ENCODE measurements at places on chromosomes 3 and 15.
A peak's percentile ranks its signal among the peaks of the same experiment; 100 is the strongest.

GRCh38 chr15:88636654-88637053, 2.2 kb upstream of the ISG20 start:
- no peak for DNase-seq

GRCh38 chr15:41564286-41564959, 5.4 kb downstream of the TYRO3 start:
- DNase-seq = no peak

GRCh38 chr3:33317963-33318709, 40.9 kb downstream of the FBXL2 start:
- no peak for DNase-seq

GRCh38 chr15:92121047-92121446, 267.5 kb downstream of the SLCO3A1 start:
- no peak for DNase-seq

DNA sequence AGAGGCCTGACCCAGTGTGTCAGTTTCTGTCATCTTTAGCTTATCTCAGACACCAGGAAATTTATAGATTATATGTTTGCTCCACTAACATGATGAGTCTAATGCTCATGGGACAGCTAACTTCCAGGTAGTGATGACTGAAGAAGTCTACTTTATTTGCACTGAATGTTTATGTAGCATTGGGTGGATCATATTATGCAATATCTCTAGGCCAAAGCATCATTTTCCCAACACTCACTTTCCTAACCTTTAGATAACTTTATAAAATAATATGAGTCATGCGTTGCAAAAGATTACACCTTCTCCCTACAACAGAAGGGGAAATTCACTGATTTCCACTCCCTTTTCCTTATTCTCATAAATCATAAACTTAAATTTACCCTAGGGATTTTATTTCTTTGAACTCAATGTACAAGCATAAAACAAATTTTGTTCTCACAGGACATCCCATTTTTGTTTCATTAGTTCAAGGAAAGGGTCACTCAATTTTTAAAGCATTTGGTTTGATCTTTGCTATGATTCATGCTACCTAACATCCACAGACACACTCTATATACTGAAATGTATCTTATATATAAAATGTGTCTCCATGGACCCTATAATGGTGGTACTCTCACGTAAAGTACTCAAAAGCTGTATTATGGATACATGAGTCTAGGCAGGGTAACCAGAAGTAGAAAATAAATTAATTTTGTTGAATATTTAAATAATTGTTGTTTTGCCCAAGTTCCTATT, 225.2 kb downstream of the WDR72 start:
- DNase-seq = no peak

GRCh38 chr3:141929341-141929995, 53.0 kb downstream of the ATP1B3 start:
- no peak for DNase-seq

GRCh38 chr15:73965758-73966113, 26.4 kb downstream of the STOML1 start:
- DNase-seq = no peak

GRCh38 chr15:58438956-58439355, 7.2 kb downstream of the LIPC start:
- DNase-seq = peak; percentile 9

GRCh38 chr3:59424268-59425010, 374.6 kb upstream of the CFAP20DC start:
- peak; percentile 33 for DNase-seq

- peak; percentile 51 for DNase-seq
Measured at GRCh38 chr3:10344147-10344943, 23.4 kb upstream of the SEC13 start.

DNA sequence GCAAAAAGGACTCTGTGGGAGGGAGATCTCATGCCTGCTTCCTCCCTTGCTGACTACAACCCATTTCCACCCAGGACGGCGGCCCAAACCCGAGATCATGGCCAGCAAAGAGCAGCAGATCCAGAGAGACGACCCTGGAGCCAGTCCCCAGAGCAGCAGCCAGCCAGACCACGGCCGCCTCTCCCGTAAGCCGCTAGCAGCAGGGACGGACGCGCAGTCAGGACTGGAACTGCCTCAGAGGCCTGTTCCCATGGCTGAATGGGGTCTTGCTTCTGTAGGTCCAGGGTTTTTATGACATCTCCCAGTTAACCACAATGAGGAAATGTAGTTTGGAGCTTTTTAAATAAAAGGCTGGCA, 67.2 kb downstream of the BOC start:
- DNase-seq = no peak

DNA sequence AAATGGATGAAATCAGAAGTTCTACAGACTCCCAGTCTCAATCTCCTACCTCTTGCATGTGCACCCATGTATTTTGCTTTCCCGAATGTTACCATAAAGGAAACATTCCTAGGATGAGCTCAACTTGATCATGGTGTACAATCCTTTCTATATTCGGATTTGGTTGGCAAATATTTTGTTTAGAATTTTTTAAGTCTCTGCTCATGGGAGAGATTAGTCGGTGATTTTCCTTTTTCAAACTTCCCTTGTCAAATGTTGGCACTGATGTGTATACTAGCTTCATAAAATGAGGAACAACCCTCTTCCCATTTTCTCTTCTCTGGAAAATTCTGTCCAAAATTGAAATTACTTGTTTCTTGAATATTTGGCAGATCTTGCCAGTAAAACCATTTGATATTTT, 317.6 kb upstream of the RASGRP1 start:
- no peak for DNase-seq

DNA sequence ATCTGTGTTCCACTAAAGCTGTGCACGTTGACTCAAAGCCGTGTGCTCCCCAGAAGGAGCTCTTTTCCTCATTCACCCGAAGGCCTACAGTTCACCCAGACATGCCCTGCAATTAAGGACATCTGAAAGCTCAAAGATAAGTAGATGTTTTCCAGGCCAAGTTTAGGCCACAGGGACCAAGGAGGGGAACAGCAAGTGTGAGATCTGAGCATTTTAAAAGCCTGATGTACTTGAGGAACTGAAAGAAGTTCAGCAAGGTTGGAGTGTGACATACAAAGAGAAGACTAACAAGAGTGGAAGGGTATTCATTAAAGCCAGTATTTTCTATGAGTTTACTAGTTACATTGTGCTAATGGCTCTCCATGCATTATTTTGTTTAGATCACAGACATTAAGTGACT, 68.0 kb downstream of the CASR start:
- DNase-seq = no peak

DNA sequence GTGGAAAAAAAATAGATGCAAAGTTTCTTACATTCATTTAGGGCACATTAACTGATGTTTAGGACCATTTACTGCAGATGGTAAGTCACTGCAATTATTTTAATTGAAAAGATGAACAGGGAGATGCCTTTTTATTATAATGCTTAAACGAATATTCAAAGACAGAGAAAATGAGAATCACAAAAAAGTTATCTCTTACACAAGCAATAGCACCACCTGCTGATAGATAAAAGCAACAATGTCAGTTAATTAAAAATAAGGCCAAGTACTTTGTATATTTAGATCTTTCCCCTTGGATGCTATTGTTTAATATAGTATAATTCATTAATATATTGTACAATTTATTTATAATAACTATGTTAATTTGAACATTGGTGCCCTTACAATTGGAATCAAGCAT, 55.9 kb downstream of the IFT80 start:
- DNase-seq = no peak

GRCh38 chr3:105516972-105517371, 150.3 kb downstream of the ALCAM start:
- no peak for DNase-seq

GRCh38 chr15:63353887-63354286, 27.8 kb downstream of the CA12 start:
- no peak for DNase-seq

GRCh38 chr3:152893647-152894046, 58.7 kb downstream of the P2RY1 start:
- DNase-seq = no peak

GRCh38 chr3:169663951-169664820, 674 bp upstream of the MECOM start:
- DNase-seq = no peak

- no peak for DNase-seq
Measured at GRCh38 chr15:90030376-90030775, 29.3 kb downstream of the ZNF710 start.

GRCh38 chr15:90471126-90471525, 58.6 kb upstream of the CRTC3 start:
- DNase-seq = no peak

GRCh38 chr3:162626172-162626571, 1129.6 kb downstream of the OTOL1 start:
- DNase-seq = no peak

DNA sequence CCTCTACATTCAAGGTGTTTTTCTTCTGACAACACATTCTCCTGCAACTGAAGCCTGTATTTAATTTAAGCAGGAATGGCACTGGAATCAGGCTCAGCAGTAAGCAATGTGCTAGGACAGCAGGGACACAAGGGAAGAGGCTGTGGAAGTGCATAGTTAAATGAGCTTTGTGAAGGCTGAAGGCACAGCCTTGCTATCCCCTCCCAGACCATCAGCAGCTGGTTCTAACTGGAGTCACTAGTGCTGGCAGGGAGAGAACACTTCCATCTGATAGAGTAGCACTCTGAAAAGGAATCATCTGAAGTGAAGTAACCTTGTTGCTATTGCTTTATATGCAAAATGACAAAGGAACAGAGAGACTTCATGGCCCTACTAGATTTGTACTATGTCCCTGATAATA, 14.7 kb downstream of the UQCC5 start:
- no peak for DNase-seq

GRCh38 chr3:136750209-136750896, 1.8 kb downstream of the STAG1 start:
- no peak for DNase-seq

- DNase-seq = no peak
Measured at GRCh38 chr15:42140383-42141070, 15.9 kb downstream of the PLA2G4F start.

- DNase-seq = no peak
Measured at GRCh38 chr15:62188744-62189143, 23.7 kb upstream of the C2CD4B start.

DNA sequence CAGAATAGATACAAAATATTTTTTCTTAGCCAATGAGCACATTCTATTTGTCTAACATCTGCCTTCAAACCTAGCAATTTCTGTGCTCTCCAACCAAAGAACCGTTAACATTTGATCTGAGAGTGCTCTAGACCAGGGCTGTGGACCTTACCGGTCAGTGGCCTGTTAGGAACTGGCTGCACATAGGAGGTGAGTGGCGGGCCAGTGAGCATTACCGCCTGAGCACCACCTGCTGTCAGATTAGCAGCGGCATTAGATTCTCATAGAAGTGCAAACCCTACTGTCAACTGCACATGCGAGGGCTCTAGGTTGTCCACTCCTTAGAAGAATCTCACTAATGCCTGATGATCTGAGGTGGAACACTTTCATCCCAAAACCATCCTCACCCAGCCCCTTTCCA, 131.7 kb downstream of the CADM2 start:
- DNase-seq = no peak

GRCh38 chr3:94248042-94248441, 185.2 kb downstream of the NSUN3 start:
- no peak for DNase-seq

GRCh38 chr3:153138276-153139210, 23.5 kb upstream of the RAP2B start:
- no peak for DNase-seq

- DNase-seq = no peak
Measured at GRCh38 chr3:8800016-8800415, 30.6 kb upstream of the OXTR start.

DNA sequence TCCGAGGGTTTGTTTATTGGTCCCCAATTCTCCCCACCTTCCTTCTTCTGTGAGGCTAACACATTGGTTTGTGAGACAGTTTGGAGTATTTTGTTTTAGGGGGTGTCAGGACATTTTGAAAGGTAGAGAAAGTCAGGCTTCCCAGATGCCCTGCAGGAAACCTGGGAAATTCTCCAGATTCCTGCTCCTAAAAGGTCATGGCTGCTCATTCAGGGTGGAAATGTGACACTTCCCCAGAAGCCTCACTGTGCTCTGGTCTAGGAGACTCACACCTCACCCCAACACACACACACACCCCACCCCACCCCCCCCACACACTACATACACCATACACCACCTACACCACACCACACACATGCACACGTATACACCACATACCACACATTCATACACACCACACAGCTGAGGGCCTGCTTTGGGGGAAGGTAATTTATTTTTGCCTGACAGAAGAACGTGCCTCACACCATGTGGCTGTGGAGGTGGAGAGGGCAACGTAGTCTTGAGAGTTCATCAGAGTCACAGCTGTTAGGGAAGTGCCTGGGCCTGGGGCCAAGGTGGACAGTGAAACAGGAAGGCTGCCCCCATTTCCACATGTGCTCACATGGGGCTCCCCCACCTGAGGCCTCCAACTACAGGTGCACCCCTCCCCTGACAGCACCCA, 40.4 kb upstream of the LIMD1 start:
- no peak for DNase-seq

- no peak for DNase-seq
Measured at GRCh38 chr15:93121973-93122910, 33.2 kb upstream of the RGMA start.

GRCh38 chr3:95655363-95655986, 1158.9 kb upstream of the EPHA6 start:
- DNase-seq = no peak

DNA sequence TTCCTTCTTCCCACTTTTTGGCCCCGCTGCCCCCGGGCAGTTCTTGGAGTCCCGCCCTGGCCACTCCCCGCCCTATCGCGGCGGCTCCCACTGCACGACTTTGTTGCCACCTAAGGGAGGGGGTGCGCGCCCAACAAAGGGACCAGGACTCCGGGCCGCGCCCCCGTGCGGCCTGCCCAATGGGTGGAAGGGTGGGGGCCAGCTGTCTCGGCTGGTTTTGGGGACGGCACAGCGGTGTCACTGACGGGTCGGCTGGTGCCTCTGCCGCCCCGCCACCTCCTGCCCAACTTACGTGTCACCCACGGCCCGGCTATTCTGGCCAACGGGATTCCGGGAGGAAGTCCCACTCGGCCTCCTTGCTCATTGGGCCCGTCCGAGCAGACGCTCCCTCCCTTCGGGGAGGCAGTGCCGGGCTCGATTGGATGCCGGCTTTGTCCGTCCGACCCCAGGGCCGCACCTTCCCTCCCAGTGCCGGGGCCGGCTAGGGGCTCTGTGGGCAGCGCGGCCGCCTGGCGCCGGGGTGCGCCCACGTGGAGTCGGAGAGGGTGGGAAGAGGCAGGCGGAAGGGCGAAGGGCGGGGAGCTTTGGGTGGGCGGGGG, at the start of gene GOLIM4:
Gene GOLIM4, minus strand, starts transcription at position 314 of the 599 bp plus-strand sequence. CDS start 639 bp downstream, outside the sequence.
- DNase-seq = peak; percentile 28

GRCh38 chr3:196108075-196108743, 26.3 kb upstream of the TFRC start:
- DNase-seq = no peak
